ENCODE measurements at places on chromosomes 1 and 21. TPM values are rescaled to one million over a fixed set of nuclear protein-coding genes. Genes with fewer than 3 reads are reported as not detected.

The PLPPR5 gene
- total RNA-seq, result 2.2 TPM

DNA sequence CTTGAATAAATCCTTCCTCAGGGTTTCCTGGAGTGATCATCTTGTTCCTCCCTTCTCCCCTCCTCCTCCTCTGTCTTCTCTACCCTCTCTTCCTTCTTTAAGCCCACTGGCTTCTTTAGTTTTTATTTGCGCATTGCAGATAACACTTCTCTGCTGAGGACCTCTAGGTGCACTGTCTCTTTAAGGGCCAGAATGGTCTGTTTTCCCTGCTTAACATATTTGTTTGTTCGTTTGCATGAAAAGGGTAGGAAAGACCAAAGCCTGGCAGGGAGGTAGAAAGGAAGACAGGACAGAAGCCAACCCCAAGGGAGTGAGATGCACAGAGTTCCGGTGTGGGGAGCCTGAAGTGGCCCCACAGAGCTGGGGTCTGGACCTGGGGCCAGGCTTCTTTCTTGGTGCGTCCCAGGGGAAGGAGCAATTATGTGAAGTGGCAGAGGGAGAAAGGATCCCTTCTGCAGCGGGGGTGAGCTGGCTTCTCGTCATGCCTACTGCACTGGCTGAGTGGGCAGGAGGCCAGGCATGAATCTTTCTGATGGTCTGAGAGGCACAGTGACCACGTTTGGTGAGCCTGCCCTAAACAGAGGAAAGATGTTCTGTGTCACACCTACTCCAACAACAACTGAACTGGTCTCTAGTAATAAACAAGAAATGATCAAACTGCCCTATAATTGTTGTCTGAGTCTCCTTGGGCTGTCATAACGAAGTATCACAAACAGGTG lies 232.7 kb downstream of the KCNJ6 start:
- DNase-seq, result no peak

The GSTM1 gene
- not detected for total RNA-seq

DNA sequence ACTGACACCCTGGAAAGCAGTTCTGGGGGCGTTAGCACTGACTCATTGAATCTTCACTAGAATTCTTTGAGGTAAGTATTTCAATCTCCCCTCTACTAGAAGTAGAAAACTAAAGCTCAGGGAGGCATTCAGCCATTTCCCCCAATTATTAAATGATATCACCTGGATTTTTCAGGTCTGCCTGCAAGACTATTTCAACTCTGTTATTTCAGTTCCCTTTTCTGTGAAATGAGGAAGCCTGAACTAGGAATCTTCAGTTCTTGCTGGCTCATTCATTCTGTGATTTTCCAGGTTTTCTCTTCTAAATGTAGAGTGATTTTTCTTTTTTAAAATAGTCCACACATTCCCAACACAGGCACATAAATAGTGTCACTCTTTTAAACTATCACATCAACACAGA lies 337.0 kb upstream of the NR5A2 start:
- no peak for DNase-seq

DNA sequence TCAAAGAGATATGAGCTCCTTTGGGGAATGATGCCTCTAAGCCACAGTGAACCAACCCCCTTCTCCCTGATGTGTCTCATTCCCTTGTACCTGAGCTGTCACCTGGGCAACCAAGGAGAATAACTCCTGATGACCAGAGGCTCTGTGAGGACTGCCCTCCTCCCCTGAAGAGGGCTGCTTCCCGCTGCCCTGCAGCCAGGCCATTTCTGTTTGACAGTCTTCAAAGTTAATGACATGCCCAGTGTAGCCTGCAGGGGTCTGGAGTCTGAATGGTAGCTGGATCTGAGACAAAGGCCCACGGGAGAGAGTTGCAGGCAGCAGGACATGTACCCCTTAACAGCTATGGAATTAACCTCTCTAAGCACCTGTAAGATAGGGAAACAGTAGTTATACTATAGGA lies 3.4 kb upstream of the SLFNL1 start:
- DNase-seq, result no peak

DNA sequence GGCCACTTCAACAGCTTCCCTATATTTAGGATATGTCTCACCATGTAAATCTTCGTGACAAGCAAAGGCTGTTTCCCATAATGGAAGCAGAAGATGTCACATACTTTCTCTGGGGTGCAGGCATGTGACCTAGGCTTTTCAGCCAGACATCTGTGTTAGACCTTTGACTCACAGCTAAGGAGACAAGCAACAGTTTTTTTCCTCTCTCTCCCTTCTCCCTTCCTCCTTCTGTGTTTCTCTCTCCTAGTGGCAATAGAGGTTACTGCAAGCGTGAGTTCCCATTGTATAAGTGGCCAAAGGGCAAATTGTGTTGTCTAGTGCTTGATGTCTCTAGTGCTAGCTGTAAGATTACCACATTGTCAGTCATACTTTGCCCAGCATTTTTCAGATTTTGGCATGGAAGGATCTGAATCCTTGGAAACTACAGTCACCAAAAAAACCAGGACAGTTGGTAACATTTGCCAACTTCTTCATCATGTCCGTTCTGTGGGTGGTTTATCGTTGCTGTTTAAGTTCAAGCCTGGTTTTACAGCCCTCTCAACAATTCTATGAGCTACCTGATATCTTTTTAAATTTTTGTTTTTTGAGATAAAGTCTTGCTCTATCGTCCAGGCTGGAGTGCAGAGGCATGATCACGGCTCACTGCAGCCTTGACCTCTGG lies 44.4 kb upstream of the RABGAP1L start:
- DNase-seq, result peak; percentile 19

The PDIK1L gene
- 11.7 TPM for total RNA-seq

Data from tongue (tissue), 3 donors.